ENCODE measurements at places on chromosomes 12 and 14.

DNA sequence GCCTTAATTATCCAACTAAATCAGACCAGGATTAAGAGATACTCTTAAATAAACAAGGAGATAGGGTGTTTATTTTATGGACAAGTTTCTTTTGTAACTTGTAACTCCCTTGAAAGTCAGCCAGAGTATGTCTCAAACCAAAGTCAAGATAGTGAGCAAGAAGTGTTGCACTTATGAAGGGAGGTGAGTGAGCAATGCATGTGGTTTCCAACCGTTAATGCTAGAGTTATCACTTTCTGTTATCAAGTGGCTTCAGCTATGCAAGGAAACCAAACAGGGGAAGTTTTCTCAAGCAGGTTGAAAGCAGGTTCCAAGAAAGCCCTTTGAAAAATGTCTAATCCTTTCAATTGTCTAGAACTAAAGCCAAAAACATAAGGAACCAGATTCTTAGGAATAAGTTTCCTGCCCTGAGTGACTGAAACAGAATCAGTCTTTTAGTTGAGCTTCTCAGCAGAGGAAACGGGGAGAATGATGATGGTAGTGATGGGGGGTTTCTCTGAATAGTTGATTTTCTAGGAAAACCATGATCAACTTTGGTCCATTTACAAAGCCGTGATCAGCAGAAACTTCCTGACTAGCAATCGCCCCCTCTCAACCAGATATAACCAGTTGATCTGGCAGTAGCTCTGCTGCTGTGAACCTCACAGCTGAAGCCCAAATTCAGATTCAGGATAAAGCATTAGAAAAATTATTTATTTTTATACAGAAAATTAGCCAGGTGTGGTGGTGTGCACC is 128.4 kb downstream of the DAD1 start:
- no peak for DNase-seq

GRCh38 chr14:94458558-94459205 is 6.1 kb upstream of the SERPINA11 start:
- no peak for DNase-seq

DNA sequence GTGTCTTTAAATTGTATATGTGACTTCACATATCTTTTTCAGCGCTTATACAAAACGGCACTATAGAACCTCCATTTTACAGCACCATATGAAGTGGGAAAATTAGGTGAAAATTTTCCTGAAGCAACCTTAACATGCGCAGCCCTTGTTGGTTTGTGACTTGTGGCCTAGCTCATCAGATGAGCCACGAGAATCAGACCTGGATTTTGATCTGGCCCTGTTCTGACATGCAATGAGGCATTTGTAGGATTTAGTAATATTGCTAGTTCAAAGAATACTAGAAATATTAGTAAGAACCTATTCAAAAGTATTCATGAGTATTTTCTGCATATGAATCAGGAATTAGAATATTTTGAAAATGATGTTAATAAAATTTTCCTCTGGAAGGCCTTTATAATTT is 2.9 kb downstream of the CDKN1B start:
- no peak for DNase-seq

GRCh38 chr12:42853370-42854140 is 264.0 kb upstream of the PRICKLE1 start:
- no peak for DNase-seq

- no peak for DNase-seq
Observed at GRCh38 chr12:52066346-52067080, 3.3 kb upstream of the ATG101 start.

GRCh38 chr12:17928708-17929366 is 161.2 kb downstream of the RERGL start:
- DNase-seq = no peak

DNA sequence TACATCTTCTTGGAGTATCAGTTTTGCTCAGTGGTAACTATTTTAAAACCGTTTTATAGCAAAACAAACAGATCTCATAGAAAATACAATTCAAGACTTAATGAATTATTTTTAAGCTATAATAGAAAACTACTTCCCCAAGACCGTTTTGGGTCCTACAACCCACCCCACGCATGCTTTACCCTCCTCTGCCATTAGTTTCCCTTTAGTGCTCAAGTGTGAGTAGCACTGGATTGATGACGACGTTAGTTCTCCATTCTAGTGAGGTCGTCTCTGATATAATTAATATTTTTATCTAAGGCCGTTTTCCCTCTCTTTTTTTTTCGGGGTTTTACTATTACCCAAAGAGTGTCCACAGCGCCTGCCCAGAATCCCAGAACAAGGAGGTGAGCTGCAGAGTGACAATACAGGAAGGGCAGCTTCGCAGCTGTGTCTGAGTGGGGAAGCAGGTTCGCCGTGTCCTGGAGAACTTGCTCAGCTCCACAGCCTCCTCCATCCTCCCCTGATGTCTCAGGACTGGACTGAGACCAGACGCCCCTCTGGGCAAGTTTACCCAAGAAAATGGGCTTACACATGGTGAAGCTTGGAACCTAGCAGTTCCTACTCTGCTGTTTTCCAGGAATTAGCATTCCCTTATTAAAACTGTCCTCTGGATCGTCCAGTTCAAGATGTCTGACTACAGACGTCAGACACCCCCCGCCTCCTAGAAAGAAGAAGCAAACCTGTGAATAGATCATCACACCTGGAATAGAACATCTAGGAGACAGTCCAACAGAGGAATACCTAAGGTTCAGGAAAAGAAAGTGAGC is 31.9 kb upstream of the MON2 start:
- no peak for DNase-seq

DNA sequence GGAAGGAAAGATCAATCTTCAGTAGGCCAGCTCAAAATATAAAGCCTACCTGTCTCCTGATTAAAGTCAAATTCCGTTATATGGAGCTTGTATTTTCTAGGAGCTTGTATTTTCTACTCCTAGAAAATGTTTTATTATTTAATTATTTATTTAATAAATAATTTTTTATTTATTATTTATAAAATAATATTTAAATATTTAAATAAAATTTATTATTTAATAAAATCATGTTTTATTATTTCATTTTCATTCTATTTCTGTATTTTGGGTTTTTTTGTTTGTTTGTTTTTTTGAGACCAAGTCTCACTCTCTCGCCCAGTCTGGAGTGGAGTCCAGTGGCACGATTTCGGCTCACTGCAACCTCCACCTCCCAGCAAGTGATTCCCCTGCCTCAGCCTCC is 9.7 kb downstream of the OR6C75 start:
- DNase-seq = no peak

- no peak for DNase-seq
Observed at GRCh38 chr12:24197532-24197931, 248.1 kb upstream of the SOX5 start.

GRCh38 chr12:118332511-118332910 is 40.2 kb downstream of the TAOK3 start:
- DNase-seq = no peak

DNA sequence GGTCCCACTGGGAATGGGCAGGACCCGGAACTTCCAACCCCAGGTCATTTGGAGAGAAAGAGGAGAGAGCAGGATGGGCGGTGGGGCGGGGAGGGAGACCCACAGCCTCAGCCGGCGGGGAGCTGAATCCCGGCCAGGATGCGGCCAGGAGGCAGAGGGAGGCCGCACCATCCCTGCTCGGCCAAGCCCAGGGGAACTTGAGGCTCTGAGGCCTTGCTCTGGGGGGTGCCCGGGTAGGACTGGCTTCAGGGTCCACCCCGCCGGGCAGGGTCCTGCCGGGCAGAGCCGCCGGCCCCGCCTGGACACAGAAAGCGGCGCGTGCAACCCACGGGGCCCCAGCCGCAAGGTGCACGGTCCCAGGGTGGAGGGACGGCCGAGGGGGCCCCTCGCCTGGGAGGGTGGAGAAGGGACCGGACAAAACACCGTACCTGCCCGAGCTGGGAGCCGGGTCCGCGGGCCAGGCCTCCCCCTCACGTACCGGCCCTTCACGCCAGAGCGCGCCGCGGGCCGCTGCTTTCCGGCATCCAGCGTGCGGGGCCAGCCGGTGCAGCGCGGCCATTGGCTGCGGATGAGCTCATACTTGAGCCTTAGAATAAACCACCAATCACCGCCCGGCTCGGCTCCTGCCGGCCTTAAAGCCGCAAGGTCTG is at the start of gene RPS6KL1:
Gene RPS6KL1 (minus strand): TSS at position 509 of the 650 bp plus-strand sequence. CDS start 1,719 bp downstream, outside the sequence.
- DNase-seq = peak; percentile 51

- no peak for DNase-seq
Observed at GRCh38 chr14:74356892-74357575, 8.8 kb downstream of the VRTN start.

GRCh38 chr12:6369916-6370575 is 5.3 kb downstream of the SCNN1A start:
- no peak for DNase-seq

GRCh38 chr12:33536431-33536830 is 96.8 kb upstream of the SYT10 start:
- DNase-seq = no peak

DNA sequence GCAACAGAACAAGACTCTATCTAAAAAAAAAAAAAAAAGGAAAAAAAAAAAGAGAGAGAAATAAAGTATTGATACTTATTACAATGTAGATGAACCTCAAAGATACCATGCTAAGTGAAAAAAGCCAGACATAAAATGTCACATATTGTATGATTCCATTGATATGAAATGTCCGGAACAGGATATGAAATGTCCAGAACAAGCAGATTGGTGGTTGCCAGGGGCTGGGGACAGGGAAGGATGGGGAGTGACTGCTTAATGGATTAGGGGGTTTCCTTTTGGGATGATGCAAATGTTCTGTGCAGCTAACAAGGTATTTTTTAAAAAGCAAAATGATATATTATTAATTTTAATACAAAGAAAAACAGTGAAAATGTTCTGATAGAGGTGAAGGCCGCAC is 5.0 kb downstream of the HVCN1 start:
- DNase-seq = no peak

DNA sequence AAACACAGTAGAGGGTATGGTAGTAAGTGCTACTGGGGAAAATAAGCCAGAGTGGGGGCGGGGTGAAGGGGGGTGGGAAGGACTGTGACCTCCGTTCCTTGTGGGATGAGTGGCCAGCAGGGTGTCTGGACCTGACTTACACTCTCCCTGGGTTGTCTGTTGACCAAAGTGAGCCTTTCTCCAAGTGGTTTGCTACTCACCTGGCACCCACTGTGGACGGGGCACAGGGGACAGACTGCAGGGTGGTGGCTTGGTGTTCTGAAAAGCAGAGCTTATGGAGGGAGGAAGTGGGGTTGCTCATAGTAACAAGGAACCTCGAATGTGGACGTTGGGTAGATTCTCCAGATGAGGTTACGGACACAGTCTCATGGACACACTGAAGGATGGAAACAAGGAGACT is 94.4 kb upstream of the VRK1 start:
- no peak for DNase-seq

DNA sequence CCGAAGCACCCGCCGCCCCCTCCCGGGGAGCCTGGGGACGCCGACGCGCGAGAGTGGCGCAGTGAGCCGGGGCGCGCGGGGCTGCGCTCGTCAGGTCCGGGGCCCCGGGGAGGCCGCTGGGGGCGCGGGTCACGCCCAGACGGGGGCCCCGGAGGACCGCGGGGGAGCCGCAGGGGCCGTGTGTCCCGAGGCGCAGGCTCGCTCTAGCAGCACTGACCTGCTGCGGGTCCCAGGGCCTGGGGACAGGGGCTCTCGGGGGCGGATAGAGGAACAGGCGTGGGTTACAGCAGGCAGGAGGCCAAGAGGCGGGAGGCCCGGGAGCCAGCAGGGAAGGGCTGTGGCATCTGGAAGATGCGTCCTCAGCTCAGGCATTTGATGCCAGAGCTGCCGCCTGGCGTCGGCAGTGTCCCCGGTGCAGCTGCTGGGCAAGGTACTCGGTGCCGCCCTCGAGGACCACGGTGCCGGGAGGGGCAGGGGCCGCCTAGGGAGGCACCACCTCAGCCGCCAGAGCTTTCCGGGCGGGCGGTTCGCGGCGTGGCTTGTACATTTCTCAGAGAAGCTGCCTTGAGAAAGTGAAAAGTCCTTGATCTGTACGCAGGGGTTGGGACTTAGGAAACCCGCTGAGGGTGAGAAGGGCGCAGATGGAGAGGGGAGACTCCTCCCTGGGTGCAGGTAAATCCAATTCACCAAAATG is 1.2 kb downstream of the WNT5B start:
- DNase-seq = no peak

DNA sequence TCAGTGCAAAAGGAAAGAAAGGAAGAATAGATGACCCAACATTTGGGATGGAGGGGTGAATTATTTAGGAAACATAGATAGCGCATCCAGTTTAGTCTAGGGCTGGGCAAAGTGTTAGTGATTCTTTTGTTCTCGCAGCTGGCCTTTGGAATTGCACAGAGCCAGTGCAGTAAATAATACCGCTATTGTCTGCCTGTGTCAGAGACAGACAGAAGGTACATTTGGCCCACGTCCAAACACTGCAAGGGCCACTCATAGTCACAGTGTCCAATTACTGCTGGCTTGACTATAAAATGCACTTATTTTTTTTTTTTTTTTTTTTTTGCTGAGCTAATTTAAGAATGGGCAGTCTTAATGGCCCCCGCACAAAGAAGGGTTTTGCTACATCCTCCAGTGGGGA is 638.6 kb downstream of the BCL11B start:
- DNase-seq = no peak

GRCh38 chr14:71061458-71061857 is 154.2 kb downstream of the PCNX1 start:
- DNase-seq = no peak

DNA sequence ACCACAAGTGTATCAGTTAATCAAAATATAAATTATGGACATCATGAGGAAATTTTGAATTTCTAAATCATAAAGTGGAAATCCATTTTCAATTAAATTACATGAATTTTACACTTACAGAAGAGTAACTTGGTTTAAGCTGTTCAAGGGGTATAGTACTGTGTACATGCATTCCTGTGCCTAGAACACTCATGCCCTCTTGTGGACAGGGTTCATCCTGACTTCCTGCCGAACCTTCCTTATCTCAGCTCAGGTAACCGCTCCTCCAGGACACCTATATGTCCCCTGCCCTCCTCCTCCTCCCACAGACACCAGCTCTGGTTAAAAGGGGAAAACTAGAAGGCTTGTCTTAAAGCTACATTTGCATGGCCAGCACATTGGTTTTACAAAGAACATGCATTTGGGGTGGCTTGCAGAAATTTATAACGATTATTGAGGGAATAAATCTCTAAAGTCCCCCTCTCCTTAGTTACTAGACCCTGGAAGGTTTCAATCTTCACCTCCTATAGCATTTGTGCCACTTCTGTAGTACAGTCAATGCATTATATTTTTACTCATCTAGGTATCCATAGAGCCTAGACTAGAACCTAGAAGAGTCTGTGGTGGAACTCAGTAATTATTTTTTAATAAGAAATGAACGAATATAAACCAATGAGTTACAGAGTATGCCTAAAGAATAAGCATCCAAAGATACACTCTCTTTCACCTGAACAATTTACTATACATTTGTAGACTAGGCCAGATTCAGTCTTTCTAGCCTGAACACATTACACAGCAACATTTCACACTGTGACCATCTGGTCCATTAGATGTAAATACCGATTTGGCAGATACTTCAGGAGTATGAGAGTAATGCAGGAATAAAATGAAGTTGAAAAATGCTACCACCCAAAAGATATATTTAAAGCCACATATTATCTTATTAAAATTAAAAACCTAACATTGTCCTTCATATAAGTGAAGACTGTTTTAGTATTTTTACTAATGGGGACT is 345.6 kb downstream of the PAWR start:
- DNase-seq = no peak

- DNase-seq = no peak
Observed at GRCh38 chr12:94872671-94872970, 130.9 kb downstream of the NDUFA12 start.

- DNase-seq = no peak
Observed at GRCh38 chr12:124125203-124125871, 152.3 kb downstream of the ZNF664 start.

Data from activated T-helper 1 cell treated with Interleukin-2 at 50 U/mL for 16 hours (primary cell).